Fibroblast of skin of right quadriceps (primary cell): ENCODE measurements at places on chromosomes 1 and 21.

- DNase-seq = no peak
These were observed 48.0 kb downstream of the C1orf87 start for GRCh38 chr1:60025552-60025951.

GRCh38 chr1:1286313-1287261 is 6.4 kb downstream of the SCNN1D start:
- DNase-seq = no peak

GRCh38 chr1:215704089-215704860 is 137.2 kb downstream of the KCTD3 start:
- peak; percentile 28 for DNase-seq

DNA sequence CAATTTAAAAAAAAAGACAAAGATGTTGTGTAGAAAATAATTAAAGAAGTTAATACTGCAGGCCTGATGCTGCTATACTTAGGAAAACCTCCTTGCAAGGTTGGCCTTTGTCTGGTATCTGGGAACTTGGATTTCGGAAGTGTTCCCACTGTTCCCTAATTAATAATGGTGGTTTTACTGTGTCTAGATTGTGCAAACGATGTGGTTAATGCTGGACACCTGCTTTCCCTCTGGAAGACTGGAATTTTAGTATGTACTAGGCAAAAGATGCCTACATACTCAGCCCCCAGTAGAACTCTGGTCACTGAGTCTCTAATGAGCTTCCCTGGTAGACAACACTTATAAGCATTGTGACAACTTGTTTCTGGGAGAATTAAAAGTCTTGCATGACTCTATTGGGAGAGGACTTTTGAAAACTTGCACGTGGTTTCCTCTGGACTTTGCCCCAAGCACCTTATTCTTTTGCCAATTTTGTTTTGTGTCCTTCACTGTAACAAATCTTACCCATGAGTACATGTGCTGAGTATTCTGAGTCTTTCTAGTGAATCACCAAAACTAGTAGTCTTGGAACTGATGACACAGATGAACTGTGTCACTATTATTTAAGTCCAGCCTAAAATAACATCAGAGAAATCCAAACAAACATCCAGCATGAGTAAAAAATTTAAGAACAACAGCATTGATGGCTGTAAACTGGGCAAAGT is 40.4 kb downstream of the LIN9 start:
- peak; percentile 24 for DNase-seq

- peak; percentile 55 for DNase-seq
These were observed 33.7 kb downstream of the RAB3B start for GRCh38 chr1:51956528-51957509.

DNA sequence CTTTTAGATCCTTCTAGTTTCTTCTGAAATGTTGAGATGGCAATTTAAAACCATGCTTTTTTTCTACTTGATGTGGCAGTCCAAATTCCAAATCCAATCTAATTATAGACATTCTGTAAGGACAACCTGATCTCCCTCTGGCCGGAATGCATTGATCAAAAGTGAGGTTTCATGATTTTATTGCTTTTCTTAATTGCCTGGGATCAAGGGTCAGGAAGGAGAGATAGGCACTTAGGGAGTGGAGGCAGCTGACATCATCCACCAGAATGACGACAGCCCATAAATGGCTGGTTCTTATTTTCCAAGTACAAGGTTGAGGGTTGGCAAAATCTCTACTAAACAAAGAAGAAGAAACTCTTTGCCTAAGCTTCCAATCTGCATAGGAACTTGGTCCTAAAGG is 46.4 kb upstream of the SCCPDH start:
- no peak for DNase-seq

DNA sequence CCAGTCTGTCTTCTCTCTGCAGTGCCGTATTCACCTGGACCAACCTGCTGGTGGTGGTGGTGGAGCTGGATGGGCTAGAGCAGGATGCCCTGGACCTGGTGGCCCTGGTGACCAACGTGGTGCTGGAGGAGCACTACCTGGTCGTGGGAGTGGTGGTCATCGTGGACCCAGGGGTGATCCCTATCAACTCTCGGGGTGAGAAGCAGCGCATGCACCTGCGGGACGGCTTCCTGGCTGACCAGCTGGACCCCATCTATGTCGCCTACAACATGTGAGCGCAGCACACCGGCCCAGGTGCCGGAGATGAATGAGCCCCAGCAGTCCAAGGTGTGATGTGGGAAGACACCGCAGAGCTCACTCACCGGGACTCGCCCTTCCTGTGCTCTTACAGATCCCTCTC is 37.5 kb downstream of the S100B start:
- no peak for DNase-seq

- DNase-seq = no peak
These were observed 9.4 kb downstream of the LHX4 start for GRCh38 chr1:180239145-180240096.

- DNase-seq = no peak
These were observed 98.2 kb downstream of the PGBD5 start for GRCh38 chr1:230327892-230328284.
